Effector memory CD4-positive, alpha-beta T cell (primary cell): ENCODE measurements at places on chromosomes 4 and X.
A peak's percentile ranks its signal among the peaks of the same experiment; 100 is the strongest.

- no peak for DNase-seq
These were observed at the start of gene PPARGC1A for GRCh38 chr4:23889814-23890341. PPARGC1A (minus strand) TSS chr4:23890047; CDS start chr4:23889957, 90 bp downstream.

GRCh38 chrX:153736871-153737441 lies 12.3 kb downstream of the ABCD1 start:
- DNase-seq: no peak

- no peak for DNase-seq
These were observed 9.7 kb downstream of the PTCHD1 start for GRCh38 chrX:23344238-23344903.

- no peak for DNase-seq
These were observed 12.7 kb downstream of the TSR2 start for GRCh38 chrX:54452920-54453319.

DNA sequence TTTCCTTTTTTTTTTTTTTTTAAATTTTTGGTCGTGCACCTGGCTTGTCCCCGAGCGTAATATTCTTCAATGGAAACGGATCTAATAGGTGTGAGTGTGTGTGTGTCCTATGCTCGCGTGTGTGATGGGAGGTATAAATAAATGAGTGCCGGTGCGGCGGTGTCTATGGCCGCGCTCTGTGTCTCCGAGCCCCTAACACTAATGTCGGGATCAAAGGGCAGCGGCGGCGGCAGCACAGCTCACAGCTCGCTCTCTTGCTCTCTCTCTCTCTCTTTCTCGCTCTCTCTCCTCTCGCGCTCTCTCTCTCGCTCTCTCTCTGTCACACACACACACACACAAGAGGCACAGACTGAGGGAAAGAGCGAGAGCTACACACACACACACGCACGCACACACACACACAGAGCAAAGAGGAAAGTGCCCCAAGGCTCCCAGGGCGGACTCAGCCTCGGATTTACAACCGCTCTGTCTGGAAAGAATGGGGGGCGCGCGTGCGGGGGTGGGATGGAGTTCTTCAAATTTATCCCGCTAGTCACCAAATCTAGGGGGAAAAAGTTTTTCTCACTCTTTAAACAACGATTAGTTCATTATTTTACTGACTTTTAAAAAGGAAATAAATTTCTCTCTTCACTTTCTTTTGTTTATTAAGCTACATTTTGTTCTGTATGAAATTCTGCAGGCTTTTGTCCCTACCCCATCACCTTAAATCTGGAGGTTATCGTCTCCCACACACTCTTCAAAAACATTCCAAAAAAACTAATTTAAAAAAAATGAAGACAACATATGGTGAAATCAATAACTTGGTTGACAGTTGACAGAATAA lies at the start of gene ZNF827:
ZNF827 (minus strand) TSS at position 206 of the 823 bp plus-strand sequence. CDS start 416 bp downstream, outside the sequence.
- DNase-seq: peak; percentile 58

GRCh38 chr4:9971711-9972110 lies 49.6 kb downstream of the SLC2A9 start:
- DNase-seq: no peak

DNA sequence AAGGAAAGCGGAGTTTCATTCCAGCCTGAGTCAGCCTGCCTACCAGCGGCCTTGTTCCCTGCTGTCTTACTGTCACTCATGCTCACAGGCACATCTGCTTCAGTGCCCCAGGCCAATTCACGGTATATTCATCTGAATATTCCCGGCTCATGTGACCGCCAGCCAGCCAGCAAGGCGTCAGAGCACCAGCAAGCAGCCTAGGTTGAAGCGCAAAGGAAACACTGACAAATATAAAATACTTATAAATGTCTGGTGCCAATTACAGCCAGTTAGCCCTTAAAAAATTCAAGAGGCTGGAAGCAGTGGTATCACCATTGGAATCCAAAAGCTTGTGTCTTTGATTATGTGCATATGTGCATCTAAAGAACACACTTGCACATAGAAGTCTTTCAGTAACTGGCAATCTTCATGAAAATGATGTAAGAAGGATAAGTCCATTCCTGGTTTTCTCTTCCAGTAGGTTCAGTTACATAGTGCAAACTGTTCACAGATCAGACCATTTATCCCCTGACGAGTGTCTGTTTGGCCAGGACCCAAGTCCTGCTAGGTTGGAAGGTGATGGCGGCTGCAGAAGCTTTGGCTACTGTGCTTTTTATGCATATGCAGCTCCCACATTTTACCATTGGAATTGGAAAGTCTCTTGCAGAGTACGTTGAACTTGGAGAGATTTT lies 61.3 kb downstream of the LUZP4 start:
- DNase-seq: no peak

DNA sequence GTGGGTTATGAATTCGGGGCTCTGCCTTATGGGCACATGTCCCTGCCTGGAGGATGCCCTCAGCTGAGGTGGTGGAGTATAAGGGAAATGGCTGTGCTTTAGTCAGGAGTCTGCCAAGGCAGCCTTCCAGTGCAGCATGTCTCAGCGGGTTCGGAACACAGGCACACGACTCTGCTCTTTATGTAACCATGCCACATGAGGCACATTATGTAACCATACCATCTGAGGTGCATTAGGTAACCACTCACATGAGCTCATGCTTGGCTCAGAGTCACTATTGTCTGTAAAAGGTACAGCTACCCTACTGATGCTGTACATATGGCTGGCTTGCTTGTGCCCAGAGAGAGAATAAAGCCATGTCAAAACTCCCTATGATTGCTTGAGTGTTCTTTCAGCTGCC lies 723.6 kb downstream of the TRAM1L1 start:
- DNase-seq: no peak

- DNase-seq: no peak
These were observed 23.8 kb downstream of the CENPC start for GRCh38 chr4:67521506-67521905.

DNA sequence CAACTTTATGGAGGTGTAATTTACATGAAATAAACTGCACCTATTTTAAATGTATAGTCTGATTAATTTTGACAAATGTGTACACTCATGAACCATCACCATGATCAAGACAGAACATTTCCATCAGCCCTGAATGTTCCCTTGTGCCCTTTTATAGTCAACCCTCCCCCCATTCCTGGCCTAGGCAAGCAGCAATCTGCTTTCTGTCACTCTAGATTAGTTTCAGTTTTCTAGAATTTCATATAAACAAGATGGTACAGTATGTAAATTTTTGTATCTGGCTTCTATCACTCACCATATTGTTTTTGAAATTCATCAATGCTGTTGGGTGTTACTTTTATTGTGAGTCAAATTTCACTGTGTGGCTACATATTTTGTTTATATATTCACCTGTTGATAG lies 234.2 kb upstream of the RPS6KA3 start:
- no peak for DNase-seq

DNA sequence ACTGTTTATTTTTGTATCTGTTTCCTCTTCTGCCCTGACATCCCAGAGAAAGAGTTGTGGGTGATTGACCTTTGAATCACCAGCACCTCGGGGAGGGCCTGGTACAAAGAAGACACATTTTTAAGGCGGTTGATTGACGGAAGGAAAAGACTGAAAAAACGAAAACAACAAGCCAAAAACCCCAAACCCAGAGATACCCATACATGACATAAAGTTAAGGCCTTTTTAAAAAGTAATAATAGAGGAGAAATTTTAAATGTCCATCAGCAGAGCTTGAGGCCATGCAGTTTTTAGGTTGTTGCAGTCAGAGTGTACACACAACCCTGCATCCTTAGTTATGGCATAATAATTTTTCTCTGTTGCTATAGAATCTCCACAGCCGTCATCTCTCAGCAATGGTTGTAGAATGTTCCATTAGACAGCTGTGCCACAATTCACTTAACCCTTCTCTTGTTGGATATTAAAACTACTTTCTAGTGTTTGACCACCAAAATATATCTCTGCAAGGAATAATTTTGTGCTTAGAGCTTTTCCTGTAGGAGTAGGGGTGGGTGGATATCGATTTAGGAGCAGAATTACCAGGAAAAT lies 110.2 kb downstream of the GNL3L start:
- DNase-seq: no peak

DNA sequence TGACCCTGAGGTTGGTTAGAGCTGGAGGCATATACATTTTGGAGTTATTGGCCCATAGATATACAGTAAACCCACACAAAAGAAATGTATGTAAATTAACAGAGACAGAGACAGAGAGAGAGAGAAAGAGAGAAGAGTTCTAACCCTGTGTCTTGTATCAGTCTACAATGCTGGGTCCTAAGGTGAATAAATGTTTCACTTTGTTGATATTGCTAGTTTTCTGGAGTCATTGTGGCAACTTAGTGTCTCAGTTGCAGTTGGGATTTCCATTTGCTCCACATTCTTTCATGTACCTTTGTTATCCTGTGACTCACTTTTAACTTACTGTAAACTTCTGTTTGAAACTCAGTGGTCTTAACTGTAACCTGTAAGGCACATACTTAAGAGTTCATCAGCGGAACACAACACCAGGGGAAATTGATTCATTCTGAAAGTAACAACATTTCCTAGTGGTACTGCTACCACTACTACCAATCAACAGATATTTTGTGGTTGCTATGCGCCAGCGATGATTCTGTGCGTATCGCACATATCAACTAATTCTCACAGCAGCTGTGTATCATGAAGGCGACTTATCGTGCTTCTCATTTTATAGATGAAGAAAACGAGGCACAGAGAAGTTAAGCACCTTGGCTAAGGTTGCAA lies 38.5 kb upstream of the ETDA start:
- DNase-seq: no peak

DNA sequence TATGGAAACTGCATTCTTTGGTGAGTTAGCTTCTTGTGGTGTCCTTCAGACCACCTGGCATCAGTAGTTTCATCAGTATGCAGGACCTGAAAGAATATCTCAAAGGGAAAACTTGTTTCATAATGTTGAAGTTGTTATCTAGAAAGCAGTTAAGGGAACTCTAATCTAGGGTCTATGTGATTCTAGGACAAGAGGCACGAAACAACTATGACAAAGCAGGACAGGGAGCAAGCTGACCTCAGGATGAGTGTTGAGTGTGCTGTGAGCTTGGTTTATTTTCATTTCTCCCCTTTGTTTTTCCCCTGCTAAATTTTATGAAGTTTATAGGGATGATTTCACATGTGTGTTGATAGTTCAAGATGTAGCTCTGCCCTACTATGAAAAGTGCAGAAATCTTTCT lies 65.7 kb downstream of the MXRA5 start:
- DNase-seq: no peak

DNA sequence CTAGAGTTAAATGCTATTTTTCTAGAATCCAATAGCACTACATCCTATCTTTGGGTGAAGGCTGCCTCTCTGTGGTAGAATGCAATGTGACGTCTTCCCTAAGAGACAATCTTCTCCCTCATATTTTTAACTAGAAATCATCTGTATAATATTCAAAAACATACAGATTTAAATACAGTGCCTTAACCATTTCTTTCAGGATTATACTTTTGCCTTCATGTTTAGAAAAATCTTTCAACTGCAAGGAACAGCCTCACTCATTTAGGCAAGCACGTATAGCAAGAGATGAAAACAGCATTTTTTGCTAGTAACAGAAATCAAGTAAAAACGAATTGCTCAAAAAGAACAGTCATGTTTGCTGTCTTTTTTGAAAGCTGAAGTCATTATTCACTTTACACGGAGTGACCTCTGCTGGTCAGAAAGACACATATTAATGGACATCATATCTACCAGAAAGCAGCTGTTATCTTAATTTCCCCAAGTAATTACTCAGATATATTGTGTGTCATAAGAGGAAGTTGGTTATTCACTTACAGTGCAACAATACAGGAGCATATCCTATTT lies 422.3 kb downstream of the STPG2 start:
- no peak for DNase-seq

DNA sequence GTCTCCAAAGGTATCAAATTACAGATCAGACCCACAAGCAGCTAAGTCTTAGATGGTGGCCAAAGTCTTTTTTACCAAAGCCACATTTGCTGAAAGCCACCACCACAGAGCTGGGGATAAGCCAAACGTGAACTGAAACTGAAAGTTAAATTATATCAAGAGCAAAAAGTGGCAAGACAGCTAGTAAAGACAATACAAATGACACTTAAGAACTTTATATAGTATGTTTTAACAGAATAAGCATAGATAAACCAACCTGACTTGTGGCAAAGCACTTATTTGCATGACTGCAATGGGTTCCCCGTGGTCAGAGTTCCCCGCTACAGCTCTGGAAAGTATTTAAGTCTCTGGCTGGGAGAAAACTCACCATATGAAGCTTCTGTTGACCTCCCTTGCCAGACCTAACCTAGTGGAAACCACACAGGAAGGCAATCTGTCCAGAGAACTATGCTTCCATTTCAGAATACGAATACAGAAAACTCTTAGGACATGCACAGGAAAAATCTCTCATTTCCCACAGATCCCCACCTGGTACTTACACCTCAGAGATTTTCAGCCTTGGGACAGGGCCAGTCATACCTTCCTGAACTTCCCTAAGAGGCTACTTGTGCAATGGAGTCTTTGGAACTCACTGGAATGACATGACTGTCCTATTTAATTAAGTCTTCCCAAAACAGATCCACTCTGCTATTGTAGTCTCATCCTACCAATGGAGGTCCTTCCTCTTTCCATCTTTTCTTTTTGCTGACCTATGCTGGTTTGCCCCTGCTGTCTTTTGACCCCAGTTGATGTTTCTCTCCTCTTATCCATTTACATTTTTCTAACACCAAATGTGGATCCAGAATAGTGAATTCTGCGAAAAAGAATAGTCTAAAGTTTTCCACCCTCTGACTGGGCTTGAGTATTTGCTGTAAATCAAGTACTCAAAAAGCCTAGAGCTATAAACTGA lies 225.1 kb downstream of the NR3C2 start:
- peak; percentile 9 for DNase-seq

GRCh38 chr4:172628263-172628662 lies 540.3 kb upstream of the GALNT7 start:
- no peak for DNase-seq

- DNase-seq: no peak
These were observed 349.7 kb downstream of the NR3C2 start for GRCh38 chr4:148092316-148093014.

GRCh38 chr4:33063241-33063640 lies 2343.1 kb downstream of the PCDH7 start:
- no peak for DNase-seq

GRCh38 chr4:178242655-178243054 lies 800.4 kb upstream of the AGA start:
- DNase-seq: no peak

GRCh38 chr4:35520059-35520458 lies 724.3 kb downstream of the ARAP2 start:
- no peak for DNase-seq

DNA sequence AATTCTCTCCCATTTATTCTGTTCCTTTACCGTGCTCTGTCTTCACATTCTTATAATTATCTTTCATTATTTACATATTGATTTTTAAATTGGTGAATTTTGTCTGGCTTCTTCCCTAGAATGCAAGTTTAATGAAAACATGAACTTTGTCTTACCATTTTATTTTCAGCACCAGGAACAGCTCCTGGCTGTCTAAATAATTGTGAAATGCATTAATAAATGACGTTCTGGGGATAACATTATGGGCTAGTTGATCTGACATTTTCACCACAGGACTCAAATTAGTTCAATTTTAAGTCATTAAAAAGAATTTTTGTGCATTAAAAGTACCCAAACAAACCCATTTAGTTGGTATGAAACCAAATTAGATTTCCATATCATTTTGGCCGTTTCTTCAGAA lies 97.5 kb downstream of the KCTD8 start:
- DNase-seq: no peak
